ENCODE measurements at places on chromosomes 4 and X.

GRCh38 chr4:138389976-138390685 lies 148.0 kb upstream of the SLC7A11 start:
- DNase-seq: no peak

DNA sequence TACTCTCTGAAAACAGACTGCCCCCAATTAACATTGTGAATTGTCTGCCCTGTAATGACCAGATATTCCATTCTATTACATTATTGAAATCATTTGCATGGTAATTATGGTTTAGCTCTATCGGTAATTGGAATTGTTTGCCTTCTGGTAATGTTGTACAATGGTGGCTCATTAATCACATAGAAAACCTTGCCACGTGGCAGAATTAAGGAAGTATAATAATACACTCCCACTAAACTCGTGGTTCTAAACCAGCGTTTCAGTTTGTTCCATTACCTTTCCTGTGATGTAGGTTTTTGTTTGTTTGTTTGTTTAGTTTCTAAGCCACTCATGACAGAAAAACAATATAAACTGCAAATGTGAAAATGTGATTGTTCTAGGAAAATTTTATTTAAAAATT lies 45.1 kb upstream of the TAPT1 start:
- no peak for DNase-seq

DNA sequence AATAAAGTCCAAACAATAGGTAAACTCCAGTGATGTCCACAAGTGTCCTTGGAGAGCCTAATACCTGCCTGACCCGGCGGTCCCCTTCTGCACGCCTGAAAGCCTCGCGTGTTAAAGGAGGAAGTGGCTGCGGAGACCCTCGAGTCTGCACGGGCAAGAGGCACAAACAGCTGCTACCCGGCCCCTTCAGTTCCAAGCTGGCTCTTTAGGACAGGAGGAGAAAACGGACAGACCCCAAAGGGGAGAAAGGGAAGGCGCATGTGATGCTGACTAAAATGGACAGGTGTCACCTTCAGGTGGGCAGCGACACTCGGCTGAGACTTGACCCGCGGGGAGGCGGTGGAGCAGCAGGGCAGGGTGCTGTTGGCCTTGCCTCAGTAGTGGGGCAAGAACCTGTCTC lies 102.7 kb upstream of the TENM3 start:
- DNase-seq: no peak

GRCh38 chr4:55125087-55125721 lies at the start of gene KDR:
KDR (minus strand) TSS chr4:55125595; CDS start chr4:55125293, 302 bp downstream.
- no peak for DNase-seq

DNA sequence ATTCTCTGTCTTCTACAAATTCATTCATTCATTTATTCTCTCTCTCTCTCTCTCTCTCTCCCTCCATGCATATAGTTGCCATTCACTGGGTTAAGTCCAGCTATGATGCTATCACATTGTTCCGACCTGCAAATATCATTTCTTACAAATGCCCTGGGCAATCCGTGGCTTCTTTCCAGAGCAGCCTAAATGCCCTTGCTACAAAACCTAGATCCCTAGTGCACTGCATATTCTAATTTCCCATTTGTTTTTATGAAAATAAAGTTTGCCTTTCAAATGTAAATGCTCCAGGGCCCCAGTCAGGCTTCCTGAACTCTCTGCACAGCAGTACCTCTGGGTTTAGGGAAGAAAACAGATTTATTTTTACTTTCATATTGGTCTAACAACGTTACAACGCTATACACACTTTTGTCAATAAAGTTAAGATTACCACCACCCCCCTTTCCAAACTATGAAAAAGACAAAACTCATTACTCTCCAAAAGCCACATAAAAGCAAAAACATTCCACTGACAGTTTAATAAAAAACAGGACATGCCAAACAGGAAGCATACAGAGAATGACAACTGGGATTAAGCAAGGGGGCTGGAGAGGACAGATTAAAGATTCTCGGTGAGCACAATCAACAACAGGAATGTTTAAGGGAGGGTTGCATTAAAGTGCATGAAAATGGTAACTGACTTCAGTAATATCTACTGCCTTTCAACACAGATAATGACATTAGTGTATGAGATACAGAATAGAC lies 104.3 kb downstream of the USP46 start:
- no peak for DNase-seq

DNA sequence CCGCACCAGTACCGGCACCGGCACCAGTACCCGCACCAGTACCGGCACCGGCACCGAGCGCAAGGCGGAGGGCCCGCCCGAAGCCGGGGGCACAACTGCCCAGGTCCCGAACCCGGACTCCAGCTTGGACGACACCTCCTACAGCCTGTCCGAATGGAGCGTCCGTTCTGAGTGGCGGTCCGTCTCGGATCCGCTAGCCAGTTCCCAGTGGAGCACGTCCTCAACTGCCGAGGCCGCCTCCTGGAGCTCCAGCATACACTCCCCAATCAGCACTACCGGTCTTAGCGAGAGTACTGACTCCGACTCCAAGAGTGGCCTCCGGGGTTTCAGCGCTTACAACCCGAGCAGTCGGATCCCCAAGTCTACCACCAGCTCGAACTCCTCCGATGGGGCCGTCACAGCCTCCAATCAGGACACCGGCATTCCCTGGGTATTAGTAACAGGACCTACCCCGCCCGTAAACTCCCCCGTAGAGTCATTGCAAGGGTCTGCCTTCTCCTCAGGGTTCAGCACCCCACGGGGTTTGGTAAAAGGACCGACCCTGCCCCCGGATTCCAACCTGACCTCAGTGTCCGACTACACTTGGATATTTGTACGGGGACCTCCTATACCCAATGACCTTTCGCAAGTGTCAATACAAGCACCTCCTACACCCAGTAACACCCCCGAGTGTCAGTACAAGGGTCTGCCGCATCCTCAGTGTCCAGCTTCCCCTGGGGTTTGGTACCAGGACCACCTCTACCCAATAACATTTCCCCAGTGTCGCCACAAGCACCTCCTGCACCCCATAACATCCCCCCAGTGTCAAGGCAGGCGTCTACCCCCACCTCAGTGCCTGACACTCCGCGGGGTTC lies 721 bp upstream of the MAOA start:
- DNase-seq: no peak

DNA sequence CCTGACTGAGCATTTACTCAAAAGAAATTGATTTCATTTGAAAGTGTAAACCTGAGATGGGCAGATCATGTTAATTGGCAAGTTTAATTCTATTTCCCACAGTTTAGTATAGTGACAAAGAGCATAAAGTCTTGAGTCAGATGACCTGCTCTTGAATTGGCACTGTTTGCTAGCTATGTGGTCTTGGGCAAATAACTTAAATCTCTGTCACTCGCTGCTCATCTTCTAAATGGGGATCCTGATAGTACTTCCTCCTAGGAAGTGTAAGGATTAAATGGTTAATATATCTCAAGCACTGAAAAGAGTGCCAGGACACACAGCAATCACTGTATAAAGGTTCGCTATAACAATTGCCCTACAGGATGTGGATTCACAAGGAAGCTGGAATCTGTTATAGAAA lies 242.8 kb upstream of the JADE1 start:
- DNase-seq: no peak

DNA sequence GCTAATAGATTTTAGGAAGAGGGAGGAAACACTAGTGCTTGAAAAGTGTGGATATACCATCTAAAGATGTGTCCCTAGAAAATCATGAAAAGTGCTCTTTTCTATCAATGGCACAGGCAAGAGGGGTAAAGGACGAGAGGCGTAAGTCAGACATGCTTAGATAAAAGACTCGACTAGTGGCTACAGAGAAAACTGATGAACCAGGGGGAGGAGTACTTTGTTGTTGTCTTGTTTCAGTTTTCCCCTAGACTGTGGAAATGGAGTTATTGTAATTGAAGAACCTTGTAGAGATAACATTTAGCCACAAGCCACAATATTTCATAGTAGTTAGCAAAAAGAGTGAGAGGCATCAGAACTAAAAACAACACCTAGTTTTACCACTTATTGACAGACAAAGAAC lies 21.4 kb downstream of the GALNTL6 start:
- no peak for DNase-seq

- DNase-seq: no peak
Observed at GRCh38 chrX:25527156-25527555, 511.4 kb upstream of the ARX start.

DNA sequence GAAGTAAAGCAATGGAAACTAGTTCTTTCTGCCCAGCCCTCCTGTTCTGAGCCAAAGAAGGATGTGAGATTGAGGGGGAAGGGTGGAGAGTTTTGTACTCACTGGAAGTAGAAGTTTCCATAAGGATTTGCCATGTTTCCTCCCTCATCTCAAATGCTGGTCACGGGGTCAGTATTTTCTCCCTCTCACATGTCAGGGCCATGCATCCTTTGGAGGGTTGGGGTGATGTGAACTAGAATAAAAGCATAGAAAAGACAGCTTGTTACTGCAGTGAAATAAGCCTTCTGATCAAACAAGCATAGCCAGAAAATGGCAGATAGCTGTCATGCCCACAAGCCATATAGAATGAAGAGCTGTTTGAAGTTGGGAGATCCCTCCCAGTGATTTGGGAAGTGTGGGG lies 79.7 kb downstream of the KIT start:
- DNase-seq: no peak

GRCh38 chr4:53013873-53014775 lies 152.0 kb downstream of the RASL11B start:
- DNase-seq: no peak

DNA sequence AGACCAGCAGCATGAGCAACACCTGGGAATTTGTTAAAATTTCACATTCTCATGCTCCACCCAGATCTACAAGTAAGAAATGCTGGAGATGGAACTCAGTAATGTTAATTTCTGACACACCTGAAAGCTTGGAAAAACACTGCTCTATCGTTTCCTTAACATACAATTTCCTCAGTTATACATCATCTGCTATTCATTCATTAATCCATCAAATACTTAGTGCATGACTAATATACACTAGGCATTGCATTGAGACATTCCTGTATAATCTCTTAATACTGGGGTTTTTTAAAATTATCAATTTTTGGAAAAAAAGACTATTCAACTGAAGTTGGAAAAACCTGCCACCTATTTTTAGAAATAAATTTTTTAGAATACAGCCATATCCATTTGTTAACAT lies 106.1 kb downstream of the CHM start:
- no peak for DNase-seq

- no peak for DNase-seq
Observed at GRCh38 chrX:70029863-70030262, 19.9 kb downstream of the AWAT2 start.

DNA sequence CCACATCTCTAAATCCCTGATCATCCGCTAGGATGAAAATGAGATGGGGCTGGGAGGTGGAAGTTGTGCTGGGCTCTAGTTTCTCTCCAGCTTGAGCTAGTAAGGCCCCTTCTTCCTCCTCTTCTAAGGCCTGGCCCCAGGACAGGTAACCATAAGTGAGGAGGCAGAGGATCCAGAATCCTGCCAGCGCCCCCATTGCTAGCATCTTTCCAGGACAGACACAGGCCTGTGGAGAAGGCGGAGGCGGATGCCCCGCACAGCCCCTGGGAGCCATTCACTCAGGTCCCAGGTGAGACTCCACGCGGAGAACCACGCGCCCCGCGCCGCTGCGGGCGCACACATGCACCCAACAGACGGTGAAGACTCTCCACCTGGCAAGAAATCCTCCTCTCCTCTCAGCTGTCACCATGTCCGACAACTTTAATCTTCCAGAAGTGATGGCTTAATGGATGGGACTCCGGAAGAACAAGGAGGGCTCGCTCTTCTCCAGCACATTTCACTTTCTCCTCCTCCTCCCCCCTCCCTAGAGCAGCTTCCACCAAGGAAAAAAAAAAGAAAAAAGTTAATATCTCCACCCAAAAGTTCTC lies 793 bp downstream of the ARSJ start:
- no peak for DNase-seq

DNA sequence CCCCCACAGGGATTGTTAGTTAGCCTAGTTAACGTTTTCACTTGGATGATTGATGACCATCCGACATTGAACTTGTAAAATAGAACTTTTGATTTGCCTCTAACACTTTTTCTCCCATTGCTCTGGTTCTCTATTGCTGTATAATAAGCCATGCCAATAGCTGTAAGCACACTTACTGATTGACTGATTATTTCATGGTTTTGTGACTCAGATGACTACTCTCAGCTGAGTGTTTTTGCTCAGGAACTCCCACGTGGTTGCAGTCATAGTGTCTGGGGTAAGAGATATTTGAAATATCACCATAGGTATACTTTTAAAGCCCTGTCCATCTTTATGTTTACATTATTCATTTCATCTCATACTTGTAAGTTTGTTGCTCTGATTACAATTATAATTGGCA lies 1285.5 kb downstream of the STIM2 start:
- no peak for DNase-seq

DNA sequence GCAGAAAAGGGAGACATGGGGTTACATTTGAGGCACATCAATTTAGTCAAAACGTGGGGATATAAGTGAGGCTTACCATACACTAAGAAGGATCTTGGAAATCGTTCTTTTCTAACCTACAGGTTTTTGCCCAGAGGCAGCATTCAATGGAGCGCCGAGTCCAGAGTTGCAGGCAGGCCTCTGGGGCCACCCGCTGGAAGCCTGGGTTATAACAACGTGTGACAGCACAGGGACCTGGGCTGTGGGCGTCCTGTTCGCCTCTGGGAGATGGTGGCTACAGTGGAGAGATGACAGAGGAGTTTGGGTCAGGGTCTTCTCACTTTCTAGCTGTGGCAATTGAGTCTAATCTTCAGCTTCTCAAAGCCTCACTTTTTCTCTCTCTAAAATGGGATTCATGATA lies 53.9 kb downstream of the ENPP6 start:
- no peak for DNase-seq

DNA sequence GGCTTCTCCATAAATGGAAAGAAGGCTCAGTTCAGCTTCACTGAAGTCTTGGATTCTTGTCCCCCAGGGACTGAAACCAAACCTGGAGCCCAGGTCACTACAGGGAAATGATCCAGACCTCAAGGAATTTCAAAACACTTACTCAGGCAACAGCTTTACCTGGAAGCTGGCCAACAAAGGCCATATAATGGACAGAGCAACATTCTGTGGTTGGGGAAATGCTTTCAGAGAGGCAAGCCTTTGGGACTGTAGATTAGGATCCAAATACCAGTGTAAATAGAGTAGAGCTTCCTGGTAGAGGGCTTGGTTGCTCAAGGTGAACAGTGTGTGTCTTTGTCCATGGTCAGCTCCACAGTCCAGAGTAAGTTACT lies 57.0 kb upstream of the PROM1 start:
- DNase-seq: no peak

GRCh38 chrX:133081990-133082389 lies 14.9 kb downstream of the USP26 start:
- no peak for DNase-seq

GRCh38 chrX:53262918-53263394 lies 18.4 kb downstream of the IQSEC2 start:
- no peak for DNase-seq

- DNase-seq: no peak
Observed at GRCh38 chr4:20288846-20289512, 37.3 kb downstream of the SLIT2 start.

DNA sequence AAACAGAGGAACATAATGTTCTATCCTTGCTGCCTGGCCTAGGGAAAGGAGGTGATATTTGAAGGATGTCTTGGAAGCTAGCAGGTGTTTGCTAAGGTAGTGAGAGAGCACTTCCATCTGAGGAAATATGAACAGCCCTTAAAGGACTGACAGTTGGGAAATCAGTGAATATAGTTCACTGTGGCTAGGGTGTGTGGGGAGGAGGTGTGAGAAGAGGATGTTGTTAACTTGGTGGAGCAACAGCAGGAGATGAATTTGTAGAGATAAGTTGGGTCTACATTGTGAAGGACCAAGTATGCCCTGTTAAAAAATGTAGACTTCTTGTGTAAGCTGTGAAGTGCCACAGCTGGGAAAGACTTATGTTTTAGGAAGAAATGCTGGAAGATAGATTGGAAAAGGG lies 25.5 kb downstream of the TBC1D19 start:
- no peak for DNase-seq

- no peak for DNase-seq
Observed at GRCh38 chr4:124478470-124478869, 234.1 kb downstream of the ANKRD50 start.
